ENCODE measurements at places on chromosomes 4 and X.

DNA sequence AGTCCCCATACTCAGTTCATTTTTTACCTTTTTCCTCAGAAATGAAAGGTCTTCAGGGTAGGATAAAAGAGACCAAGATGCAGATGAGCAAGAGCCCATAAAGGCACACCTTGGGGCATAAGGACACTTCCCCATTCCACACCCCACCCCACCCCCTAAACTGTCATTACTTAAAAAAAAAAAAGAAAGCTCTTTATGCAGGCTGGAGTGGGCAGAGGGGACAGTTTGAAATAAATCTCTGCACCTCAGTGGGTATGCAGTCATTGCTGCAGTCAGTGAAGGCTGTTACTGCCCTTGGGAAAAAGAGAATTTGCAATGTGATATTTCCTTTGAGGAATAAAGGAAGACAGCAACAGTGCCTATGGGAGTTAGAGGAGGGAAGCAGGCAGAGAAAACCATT, 137.5 kb downstream of the ANK2 start:
- H3K4me3 ChIP-seq = no peak overlapping the region
- no peaks in the 10 kb centered on the region for H3K4me1 ChIP-seq
- no peak overlapping the region for H3K27ac ChIP-seq
- DNase-seq = no peak

DNA sequence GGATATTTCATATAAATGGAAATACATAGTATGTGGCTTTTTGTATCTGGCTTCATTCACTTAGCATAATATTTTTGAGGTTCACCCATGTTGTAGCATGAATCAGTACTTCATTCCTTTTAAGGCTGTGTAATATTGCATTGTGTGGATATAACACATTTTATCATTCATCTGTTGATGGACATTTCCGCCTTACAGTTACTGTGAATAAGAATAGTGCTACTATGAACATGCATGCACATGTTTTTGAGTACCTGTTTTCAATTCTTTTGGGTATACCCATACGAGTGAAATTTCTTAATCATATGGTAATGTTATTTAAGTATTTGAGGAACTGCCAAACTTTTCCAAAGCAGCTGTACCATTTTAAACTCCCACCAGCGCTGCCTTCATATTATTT, 539.6 kb upstream of the DIPK2B start:
- no peak overlapping the region for H3K4me3 ChIP-seq
- no peak for DNase-seq
- no peaks in the 10 kb centered on the region for H3K4me1 ChIP-seq
- H3K27ac ChIP-seq = no peak overlapping the region
- peaks cover 13% of the 10 kb centered on the region for H3K36me3 ChIP-seq
- H3K27me3 ChIP-seq = no peaks in the 10 kb centered on the region

DNA sequence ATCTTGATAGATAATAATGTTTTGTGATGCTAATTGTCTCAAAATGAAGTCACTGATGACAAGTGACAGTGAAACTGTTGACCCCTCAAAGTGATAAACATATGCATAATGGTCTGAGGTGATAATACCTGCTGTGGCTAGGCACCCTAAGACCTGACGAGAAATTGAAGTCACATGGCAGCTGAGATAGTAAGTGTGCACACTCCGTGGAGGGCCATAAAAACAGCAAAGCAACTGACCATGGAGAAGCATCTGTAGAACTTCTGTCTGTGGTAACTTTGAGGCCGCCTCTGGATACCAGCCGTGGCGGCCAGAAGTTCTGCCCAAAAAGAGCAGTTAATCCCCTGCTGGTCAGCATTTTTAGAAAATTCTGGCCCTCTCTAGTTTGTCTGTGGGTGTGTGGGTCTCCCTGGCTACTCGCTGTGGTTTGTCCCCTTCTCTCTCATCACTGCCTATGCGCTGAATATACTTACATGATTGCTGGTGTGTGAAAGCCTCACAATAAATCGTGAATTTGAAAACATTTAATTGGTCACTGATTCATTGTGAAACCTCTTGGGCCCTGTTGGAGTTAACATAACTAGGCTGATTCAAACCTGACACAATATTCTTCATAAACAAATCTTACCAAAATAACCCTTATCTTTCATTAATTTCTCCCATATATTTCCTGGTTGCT, 50.6 kb downstream of the CCDC149 start:
- no peaks in the 10 kb centered on the region for H3K4me1 ChIP-seq
- H3K27me3 ChIP-seq = no peaks in the 10 kb centered on the region
- no peak overlapping the region for H3K4me3 ChIP-seq
- H3K36me3 ChIP-seq = no peaks in the 10 kb centered on the region
- H3K27ac ChIP-seq = no peak overlapping the region
- no peak for DNase-seq

GRCh38 chr4:10124167-10124930, 7.8 kb upstream of the WDR1 start:
- no peaks in the 10 kb centered on the region for H3K27me3 ChIP-seq
- H3K4me1 ChIP-seq = peaks cover 39% of the 10 kb centered on the region
- no peaks in the 10 kb centered on the region for H3K36me3 ChIP-seq
- H3K4me3 ChIP-seq = no peak overlapping the region
- peak overlapping the region; percentile 31 for H3K27ac ChIP-seq

GRCh38 chr4:54165438-54165837, 63.7 kb upstream of the PDGFRA start:
- DNase-seq = no peak
- no peaks in the 10 kb centered on the region for H3K36me3 ChIP-seq
- no peak overlapping the region for H3K4me3 ChIP-seq
- H3K27me3 ChIP-seq = no peaks in the 10 kb centered on the region

DNA sequence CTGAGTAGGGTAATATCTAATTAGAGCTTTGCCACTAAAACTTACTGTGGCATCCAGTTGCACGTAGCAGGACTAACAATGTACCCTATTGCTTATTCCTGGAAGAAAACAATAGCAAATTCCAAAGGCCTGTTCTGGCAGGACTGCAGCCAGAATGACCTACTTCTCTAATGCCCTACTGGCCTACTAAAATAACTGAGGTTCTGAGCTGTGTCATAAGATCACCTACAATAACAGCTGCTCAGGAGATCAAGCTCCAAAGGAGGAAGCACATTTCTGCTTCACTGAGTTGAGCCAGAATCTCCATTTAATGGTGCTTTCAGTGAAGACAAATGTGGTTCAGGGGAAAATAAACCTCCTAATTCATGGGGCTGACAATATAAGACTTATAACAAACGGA, 42.2 kb upstream of the CXCL8 start:
- peaks cover 5% of the 10 kb centered on the region for H3K27me3 ChIP-seq
- no peak overlapping the region for H3K4me3 ChIP-seq
- no peaks in the 10 kb centered on the region for H3K4me1 ChIP-seq
- no peaks in the 10 kb centered on the region for H3K36me3 ChIP-seq
- H3K27ac ChIP-seq = no peak overlapping the region
- no peak for DNase-seq

- no peaks in the 10 kb centered on the region for H3K27me3 ChIP-seq
- H3K27ac ChIP-seq = no peak overlapping the region
- no peak for DNase-seq
Measured at GRCh38 chrX:17638731-17639130, 98.6 kb upstream of the SCML1 start.

DNA sequence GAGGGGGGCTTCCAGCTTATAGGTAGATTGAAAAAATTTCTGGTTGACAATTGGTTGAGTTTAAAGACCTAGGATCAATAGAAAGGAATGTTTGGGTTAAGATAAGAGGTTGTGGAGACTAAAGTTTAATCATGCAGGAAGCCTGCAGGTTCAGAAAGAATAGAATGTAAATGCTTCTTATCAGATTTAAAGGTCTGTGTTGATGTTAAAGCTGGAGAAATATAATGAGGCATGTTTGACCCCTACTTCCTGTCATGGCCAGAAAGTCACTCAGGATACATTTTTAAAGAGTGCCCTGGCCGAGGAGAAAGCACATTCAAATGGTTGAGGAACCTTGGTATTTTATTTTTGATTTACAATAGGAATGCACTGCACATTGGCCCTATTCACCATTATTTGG, 3.9 kb upstream of the RRAGB start:
- H3K27ac ChIP-seq = no peak overlapping the region
- H3K4me3 ChIP-seq = no peak overlapping the region
- H3K36me3 ChIP-seq = peaks cover 4% of the 10 kb centered on the region
- H3K27me3 ChIP-seq = no peaks in the 10 kb centered on the region
- no peak for DNase-seq

GRCh38 chr4:153439831-153440230, 26.3 kb upstream of the TMEM131L start:
- peaks cover 2% of the 10 kb centered on the region for H3K36me3 ChIP-seq
- H3K27ac ChIP-seq = peak overlapping the region; percentile 97
- peaks cover 50% of the 10 kb centered on the region for H3K4me1 ChIP-seq
- H3K4me3 ChIP-seq = peak overlapping the region; percentile 71
- H3K27me3 ChIP-seq = peaks cover 3% of the 10 kb centered on the region

- peak overlapping the region; percentile 97 for H3K27ac ChIP-seq
- H3K4me3 ChIP-seq = peak overlapping the region; percentile 29
- DNase-seq = no peak
- peaks cover 87% of the 10 kb centered on the region for H3K4me1 ChIP-seq
- peaks cover 47% of the 10 kb centered on the region for H3K36me3 ChIP-seq
- no peaks in the 10 kb centered on the region for H3K27me3 ChIP-seq
Measured at GRCh38 chr4:89296896-89297295, 10.7 kb downstream of the GPRIN3 start.

DNA sequence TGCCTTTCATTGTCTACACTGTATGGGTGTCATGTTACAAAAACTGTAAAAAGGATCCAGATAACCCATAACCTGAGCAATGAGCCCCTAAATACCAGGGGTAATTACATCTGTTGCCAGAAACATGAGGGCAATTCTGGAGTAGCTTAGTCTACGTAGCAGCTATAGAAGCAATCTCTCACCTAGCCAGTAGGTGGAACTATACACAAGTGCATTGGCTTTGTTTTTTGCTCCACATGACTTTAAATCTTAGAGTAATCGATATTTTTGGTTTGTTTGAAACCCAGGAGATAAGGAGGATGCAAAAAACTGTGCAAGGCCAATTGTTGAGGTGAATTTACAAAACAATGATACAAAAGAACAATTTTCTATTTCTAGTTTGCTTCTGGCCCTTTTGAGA, 57.5 kb downstream of the GPR82 start:
- no peak overlapping the region for H3K4me3 ChIP-seq
- peaks cover 12% of the 10 kb centered on the region for H3K36me3 ChIP-seq
- no peaks in the 10 kb centered on the region for H3K27me3 ChIP-seq
- H3K4me1 ChIP-seq = no peaks in the 10 kb centered on the region
- H3K27ac ChIP-seq = no peak overlapping the region

DNA sequence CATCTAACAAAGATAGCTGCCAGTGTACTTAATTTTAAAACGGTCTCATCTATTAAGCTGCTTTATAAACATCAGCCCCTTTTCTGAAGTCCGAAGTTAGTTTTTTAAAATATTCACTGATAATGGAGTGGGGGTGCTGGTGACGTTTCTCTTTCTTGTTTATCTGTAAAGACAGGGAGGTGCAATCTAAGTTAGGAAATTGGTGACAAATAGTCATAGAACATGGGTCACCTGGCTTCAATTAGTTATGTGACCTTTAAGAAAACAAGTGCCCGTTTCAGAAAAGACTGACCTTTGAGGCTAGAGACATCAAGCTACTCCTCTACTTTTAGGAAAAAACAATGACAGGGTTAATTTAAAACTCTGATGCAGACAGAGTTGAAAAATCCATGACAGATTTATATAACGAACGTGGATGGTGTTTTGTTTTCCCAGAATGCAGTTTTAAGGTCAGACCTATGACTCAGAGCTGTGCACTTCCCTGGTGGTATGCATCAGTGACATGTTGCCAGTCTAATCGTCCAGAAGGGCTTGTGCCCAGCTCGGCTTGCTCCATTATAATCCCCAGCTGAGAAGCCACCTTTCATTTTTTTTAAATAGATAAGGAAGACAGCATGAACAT, 38.2 kb downstream of the FHL1 start:
- H3K4me3 ChIP-seq = no peak overlapping the region
- no peaks in the 10 kb centered on the region for H3K36me3 ChIP-seq
- no peaks in the 10 kb centered on the region for H3K4me1 ChIP-seq
- H3K27ac ChIP-seq = no peak overlapping the region

GRCh38 chrX:149760965-149761364, 12.9 kb upstream of the HSFX1 start:
- peaks cover 8% of the 10 kb centered on the region for H3K27me3 ChIP-seq
- H3K27ac ChIP-seq = no peak overlapping the region
- H3K4me3 ChIP-seq = no peak overlapping the region
- no peaks in the 10 kb centered on the region for H3K36me3 ChIP-seq
- no peaks in the 10 kb centered on the region for H3K4me1 ChIP-seq

Measured in activated naive CD4-positive, alpha-beta T cell treated with anti-CD3 and anti-CD28 coated beads, Interleukin-2, amount 10 ng/mL, durations not matched to agents 7 days and 5 days (primary cell).